ENCODE measurements at places on chromosomes 16 and 17.

DNA sequence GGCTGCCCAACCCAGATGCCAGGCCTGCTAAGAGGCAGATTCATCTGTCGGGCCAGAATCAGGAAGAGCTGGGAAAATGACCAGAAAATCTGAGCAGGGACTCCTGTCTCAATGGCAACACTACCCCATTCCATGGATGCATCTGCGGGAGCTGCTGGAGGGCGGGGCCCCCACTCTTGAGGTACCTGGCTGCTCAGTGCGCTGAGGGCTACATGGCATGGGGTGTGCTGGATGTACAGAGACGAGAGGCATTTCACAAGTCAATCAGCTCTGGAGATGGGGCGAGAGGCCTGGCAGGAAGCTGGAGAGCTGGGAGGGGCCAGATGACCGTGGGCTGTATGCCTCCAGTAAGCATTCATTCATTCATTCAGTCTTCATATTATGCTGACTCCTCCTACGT is 6.4 kb downstream of the SDK2 start:
- DNase-seq, result no peak

GRCh38 chr16:80002261-80002660 is 401.7 kb upstream of the MAF start:
- DNase-seq, result no peak

DNA sequence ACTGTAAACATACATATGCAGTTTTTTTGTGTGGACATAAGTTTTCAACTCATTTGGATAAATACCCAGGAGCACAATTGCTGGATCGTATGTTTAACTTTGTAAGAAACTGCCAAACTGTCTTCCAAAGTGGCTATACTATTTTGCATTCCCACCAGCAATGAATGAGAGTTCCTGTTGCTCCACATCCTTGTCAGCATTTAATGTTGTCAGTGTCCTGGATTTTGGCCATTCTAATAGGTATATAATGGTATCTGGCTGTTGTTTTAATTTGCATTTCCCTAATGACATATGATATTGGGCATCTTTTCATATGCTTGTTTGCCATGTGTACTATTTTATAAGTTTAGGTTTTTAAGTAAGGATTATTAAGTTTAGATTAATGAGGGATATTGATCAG is 14.1 kb downstream of the TANGO6 start:
- no peak for DNase-seq

DNA sequence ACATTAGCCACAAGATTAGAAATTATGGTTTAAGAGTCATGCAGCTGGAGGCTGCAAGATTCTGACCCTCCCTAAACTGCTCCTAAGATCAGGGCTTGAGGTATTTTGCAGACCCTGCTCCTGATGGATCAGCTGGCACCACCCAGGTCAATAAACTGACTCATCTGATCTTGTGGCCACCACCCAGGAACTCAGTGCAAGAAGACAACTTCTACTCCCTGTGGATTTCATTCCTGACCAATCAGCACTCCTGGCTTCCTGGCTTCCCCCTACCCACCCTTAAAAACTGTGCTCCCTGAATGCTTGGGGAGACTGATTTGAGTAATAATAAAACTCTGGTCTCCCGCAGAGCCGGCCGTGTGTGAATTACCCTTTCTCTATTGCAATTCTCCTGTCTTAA is 25.0 kb upstream of the MILR1 start:
- no peak for DNase-seq

GRCh38 chr16:71917900-71918299 is 22.6 kb downstream of the IST1 start:
- DNase-seq, result no peak

GRCh38 chr16:24748242-24748641 is 18.8 kb downstream of the TNRC6A start:
- no peak for DNase-seq

DNA sequence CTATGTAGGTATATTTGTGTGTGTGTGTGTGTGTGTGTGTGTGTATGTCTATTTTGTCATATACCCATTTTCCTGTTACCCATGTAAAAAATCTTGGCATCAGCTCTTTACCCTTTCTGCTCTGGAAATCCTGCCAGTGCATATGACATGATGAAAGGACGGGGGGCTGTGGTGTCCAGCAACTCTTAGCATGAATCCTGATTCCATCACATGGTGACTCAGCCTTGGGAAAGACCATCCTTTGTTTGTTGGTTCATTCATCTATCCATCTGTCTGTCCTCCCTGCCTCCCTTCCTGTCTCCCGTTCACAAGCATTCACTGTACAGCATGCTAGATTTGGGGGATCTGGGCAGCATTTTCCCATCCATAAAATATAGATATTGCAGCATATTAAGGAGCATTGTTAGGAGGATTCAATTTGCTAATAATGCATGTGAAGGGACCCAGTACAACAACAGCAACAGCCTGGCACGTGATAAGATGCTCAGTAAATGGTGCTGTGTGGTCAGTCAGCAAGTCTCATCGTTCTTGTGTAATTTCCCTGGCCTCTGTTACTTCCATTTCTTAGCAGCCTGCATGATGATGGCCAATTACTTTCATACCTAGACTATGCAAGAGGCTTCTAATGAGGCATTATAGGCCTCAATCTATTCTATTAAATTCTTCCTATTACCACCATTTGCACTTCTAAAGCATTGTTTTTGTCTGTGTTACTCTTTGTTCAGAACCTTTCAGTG is 191.0 kb downstream of the PRKCA start:
- DNase-seq, result no peak

DNA sequence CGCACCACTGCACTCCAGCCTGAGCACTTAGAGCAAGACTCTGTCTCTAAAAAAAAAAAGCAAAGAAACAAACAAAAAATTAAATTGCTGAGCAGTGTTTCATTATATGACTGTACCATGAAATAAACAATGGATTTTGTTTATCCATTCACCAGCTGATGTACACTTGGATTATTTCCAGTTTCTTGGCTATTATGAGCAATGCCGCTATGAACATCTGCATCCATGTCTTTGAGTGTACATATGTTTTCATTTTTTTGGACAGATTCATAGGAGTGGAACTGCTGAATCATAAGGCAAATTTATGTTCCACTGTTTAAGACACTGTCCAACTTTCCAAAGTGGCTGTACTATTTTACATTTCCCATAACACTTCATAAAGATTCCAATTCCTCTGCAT is 8.0 kb downstream of the RNF157 start:
- no peak for DNase-seq

DNA sequence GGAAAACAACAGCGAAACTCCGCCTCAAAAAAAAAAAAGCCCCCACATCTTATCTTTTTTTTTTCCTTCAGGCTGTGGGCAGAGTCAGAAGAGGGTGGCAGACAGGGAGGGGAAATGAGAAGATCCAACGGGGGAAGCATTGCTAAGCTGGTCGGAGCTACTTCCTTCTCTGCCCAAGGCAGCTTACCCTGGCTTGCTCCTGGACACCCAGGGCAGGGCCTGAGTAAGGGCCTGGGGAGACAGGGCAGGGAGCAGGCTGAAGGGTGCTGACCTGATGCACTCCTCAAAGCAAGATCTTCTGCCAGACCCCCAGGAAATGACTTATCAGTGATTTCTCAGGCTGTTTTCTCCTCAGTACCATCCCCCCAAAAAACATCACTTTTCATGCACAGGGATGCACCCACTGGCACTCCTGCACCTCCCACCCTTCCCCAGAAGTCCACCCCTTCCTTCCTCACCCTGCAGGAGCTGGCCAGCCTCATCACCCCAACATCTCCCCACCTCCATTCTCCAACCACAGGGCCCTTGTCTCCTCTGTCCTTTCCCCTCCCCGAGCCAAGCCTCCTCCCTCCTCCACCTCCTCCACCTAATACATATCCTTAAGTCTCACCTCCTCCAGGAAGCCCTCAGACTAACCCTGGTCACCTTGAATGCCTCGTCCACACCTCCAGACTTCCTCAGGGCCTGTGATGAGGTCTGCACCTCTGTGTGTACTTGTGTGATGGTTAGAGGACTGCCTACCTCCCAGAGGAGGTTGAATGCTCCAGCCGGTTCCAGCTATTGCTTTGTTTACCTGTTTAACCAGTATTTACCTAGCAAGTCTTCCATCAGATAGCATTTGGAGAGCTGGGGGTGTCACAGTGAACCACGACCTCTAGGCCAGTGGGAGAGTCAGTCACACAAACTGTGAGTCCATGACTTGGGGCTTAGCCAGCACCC is 1.2 kb upstream of the HBA1 start:
- DNase-seq, result no peak

DNA sequence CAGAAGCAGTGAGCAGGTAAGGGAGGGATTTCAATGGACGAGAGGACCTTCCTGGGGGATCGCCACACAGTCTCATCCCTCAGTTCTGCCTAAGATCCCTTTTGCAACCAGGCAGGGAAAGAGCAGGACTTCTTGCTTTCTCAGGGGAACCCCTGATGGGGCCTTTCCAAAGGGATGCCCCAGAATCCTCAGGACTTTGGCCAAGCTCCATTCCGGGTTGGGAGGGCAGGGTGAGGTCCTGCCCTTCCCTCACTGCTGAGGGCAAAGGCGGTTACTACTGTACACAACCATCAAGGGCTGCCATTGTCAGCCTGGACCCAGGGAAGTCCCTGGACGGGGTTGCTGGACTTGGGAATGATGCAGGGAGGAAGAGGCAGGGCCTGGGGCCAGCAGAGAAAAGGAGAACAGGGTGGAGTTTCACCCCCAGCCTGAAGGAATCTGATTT is 9.7 kb downstream of the PRR29 start:
- no peak for DNase-seq

- no peak for DNase-seq
These were observed 12.6 kb upstream of the GFOD2 start for GRCh38 chr16:67731753-67732095.

- no peak for DNase-seq
These were observed 38.8 kb downstream of the EFCAB5 start for GRCh38 chr17:29980261-29980660.

DNA sequence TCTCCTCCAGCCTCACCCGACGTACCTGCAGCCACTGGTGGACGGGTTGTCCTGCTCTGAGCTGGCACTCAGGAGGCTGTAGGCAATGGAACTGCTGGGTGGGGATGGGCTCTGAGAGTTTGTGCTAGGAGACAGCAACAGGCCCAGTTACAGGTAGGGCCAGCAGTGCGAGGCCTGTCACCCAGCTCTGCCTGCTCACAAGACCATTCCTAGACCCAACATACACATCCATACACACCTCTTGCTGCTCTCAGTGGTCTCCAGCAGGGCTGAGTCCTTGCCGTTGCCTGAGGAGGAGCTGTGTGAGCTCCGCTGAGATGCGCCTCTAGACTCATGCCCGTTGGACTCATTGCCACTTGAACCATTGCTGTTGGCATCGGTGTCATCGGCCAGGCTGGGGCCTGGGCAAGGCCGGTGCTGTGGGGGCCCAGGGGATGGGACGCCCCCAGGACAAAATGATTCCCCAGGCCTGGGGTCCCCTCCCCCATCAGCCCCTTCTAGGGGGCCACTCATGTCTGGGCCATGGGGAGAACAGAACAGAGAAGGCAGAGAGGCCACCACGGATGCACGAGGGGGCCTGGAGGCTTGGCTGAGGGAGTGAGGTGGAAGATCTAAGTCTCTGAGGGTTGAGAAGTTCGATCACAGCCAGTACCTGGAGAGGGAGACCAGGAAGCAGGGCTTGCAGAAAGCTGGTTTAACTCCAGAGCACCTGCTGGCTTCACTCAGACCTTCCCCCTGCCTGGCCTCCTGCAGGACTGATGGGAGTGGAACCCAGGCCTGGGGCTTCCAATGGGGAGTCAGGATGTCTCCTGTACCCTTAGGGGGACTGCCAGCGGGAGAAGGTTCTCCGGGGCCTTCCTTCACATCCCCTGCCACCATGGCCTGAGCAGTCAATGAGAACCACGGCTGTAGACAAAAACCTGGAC is 1.7 kb downstream of the PER1 start:
- DNase-seq, result no peak

GRCh38 chr17:45146166-45146565 is 2.1 kb upstream of the HEXIM1 start:
- DNase-seq, result no peak

GRCh38 chr16:58026705-58027160 is 1.2 kb downstream of the MMP15 start:
- DNase-seq, result no peak

- no peak for DNase-seq
These were observed 18.6 kb downstream of the GGA2 start for GRCh38 chr16:23491490-23492391.

- DNase-seq, result no peak
These were observed 897 bp downstream of the TP53I13 start for GRCh38 chr17:29569245-29569950.

DNA sequence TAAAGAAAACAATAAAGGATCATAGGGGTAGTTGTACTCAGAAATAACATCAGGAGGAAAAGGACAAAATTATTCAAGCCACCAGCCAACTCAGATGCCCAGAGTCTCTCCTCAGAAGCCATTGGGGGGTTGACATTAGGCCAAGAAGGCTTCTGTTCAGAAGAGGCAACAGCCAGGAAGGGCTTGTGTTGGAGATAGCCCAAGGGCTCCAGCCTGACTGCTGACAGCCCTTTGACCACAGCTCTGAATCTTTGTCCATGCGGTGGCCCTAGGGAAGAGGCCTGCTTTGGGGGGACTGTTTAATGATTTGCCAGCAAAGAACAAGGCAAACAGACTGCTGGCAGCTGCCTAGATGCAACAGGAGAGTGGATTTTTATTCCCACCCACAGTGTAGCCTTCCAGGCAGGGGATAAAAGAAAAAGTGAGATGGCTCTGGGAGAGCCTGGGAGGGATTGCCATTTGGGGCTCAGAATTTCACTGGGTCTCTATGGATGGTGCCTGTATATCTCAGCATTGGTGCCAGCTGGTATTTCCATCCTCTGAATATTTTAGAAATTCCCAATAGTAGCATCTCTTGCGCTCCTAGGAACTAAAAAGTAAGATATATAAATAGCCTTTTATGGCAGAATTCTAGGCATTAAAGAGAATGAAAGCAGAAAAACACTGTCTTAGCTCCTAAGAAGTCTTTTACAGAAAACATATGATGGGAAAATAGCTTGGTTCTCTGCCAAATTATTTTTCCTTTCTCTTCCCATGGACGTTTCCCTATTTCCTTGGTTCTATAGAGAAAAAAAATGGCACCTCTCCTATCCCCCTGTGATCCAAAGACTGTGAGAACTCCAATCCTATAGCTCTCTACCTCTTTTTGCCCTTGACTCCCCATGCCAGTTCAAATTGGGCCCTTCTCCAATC is 29.4 kb upstream of the SUPT4H1 start:
- no peak for DNase-seq

GRCh38 chr16:50781043-50781442 is 39.2 kb downstream of the CYLD start:
- no peak for DNase-seq

GRCh38 chr16:24046442-24046841 is 209.7 kb upstream of the CACNG3 start:
- DNase-seq, result no peak

Data from stimulated activated CD8-positive, alpha-beta memory T cell treated with anti-CD3 and anti-CD28 coated beads, Interleukin-15, amount 100 ng/mL, for 24 hours (primary cell).